NCI-H1092 treated with DMSO at 0.1 percent for 48 hours (cell line): ENCODE measurements at places on chromosomes 1 and 21.

DNA sequence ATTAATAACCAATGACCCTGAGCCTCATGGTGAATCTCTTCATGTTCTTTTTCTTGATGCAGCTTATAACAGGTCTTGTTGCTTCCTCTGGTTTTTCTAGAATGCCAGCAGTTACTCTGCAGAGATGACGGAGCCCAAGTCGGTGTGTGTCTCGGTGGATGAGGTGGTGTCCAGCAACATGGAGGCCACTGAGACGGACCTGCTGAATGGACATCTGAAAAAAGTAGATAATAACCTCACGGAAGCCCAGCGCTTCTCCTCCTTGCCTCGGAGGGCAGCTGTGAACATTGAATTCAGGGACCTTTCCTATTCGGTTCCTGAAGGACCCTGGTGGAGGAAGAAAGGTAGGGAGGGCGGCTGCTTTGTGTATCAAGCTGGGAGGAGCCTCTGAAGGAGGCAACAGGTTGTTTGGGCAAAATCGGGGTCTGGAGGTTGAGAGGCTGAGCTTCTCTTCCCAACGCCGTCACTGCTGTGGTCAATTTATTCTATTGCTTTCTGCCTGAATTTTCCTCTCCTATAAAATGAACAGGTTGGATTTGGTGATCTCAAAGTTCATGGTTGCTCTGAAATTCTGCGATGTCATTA lies 6.7 kb downstream of the ABCG1 start:
- no peak for DNase-seq

GRCh38 chr1:192100686-192101468 lies 57.4 kb upstream of the RGS18 start:
- no peak for DNase-seq

- peak; percentile 93 for DNase-seq
Measured at GRCh38 chr1:112390775-112391602, 5.0 kb upstream of the CTTNBP2NL start.

DNA sequence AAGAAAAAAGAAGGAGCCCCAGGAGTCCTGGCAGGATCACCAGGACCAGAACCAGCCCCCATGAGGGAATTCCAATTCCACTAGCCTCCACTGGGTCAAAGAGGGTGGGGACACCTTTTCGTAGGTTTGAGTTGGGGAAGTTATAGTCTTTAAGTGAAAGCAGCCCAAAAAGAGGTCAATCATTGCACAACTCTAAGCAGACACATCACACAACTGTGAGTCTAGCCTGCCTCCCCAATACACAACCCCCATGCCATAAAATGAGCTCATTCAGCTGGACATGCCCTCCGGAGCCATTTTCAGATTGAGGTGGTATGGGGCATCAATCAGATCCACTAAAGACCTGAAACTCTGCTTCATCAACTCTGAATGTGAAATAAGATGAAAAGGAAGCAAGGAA lies 179.9 kb downstream of the NPHP4 start:
- no peak for DNase-seq

DNA sequence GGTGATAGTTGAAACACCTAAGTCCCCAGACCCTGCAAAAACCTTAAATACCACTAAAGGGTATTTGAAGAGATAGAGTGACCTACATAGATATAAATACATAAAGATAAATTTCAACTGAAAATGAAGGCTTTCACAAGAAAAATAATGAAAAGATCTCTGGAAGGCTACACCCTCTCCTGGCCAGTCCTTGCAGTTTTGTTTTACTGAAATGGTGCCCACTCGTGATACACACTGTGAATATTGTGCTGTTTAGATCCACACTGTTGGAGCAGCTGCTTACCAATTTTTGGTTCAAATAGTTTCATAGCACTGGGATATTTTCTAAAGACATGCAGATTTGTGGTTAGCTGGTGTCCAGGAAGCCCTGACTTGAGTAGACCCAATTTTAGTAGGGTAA lies 31.5 kb upstream of the RNF187 start:
- peak; percentile 12 for DNase-seq

DNA sequence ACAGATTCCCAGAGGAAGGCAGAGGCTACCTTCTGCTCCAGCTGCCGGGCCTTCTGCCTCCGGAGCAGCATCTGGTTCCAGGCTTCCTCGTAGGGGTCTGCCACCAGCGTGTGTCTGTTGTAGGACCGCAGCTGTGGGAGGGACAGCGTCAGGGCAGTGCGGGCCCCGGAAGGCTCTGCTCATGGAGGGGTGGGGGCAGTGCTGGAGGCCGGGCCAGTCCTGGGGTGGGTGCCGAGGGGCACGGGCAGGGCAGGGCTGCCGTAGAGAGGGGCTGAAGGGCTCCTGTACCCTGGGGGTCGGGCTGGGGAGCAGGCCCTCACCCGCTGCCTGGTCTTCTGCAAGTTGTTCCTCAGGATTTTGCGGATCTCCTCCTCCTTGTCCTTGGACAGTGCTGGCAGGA lies 53.2 kb downstream of the SLC9A1 start:
- DNase-seq = no peak

DNA sequence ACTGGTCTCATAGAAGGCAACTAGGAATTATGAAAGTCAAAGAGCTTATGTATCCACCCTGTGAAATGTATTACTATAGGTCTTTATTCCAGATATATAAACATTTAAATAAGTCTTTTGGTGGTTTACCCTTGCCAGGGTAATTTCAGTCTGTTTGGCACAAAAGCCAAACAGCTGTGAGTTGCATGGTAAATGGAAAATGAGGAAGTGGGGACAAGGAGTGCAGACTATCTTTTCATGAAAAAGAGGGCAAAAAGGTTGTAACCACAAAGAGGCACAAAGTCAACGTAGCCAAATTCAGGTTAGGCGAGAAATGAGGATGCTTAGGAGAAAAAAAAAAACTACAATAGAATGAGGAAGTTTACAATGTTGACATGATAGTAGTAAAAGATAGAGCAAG lies 492.3 kb upstream of the PRMT6 start:
- DNase-seq = no peak

DNA sequence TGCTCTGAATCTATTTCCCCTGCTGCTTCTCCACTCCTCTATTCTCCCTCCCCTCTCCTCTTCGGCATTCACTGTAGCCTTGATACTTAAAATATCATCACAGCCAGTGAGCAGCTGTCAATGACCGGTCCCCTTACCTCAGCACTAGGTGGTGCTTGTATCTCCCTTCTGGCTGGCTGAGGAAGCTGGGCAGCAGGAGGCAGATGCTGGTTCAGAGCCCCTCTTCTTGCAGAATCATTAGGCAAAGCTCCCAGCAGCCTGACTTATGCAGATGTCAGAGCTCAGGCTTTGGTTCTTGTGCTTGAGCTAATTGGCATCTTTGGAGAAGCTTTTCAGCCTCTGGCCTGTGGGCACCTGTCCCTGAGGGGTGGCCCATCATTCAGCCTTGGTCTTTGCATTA lies 31.9 kb upstream of the KCNA2 start:
- no peak for DNase-seq

GRCh38 chr1:225746361-225747179 lies 31.1 kb upstream of the SRP9 start:
- peak; percentile 84 for DNase-seq

DNA sequence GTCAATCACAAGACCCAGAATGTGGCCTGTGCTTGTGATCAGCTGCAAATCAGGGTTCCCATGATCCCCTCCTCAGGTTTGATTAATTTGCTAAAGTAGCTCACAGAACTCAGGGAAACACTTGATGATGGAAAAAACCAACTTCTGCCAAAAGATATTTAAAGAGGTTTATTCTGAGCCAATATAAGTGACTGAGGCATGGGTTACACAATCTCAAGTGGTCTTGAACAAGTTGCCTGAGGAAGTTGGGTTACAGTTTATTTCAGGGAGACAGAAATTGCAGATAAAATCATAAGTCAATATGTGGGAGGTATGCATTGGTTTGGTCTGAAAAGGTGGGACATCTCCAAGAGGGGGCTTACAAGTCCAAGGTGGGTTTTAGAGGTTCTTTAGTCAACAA lies 243.1 kb downstream of the S1PR1 start:
- DNase-seq = no peak
